SK-N-DZ (cell line): ENCODE measurements at places on chromosomes 2 and 18.

DNA sequence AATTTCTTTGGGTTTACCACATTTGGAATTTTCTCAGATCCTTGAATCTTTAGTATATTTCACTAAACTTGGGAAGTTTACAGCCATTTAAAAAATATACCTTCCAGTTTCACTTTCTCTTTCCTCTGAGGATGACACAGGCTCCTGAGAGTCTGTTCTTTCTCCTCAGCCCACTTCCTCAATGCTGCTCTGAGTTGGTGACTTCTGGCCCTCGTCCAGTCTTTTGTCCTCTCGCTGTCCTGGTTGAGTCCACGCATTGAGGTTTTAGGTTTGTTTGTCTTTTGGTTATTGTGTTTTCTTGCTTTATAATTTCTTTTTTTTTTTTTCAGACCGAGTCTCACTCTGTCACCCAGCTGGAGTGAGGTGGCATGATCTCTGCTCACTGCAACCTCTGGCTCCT is 40.7 kb upstream of the GALR1 start:
- no peak for DNase-seq

- DNase-seq = no peak
Observed at GRCh38 chr2:78218066-78218465, 695.9 kb upstream of the LRRTM4 start.

DNA sequence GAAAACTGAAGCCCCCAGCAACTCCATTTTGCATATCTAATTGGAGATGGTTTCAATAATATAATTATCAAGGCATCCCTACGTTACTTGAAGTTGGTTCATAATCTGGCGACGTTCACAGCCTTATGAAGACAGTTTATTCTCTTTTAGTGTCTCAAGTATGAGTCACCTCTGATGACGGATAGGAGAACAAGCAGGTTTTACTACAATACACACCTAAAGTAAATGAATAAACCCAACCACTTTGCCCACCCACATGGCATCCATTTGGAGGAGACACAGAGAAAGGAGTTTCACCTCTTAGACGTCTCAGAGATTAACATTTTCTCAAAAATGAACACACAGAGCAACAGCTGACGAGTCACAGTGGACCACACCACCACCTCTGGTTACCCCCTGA is 40.8 kb downstream of the BCL11A start:
- no peak for DNase-seq

GRCh38 chr2:186709529-186710450 is 15.9 kb downstream of the FAM171B start:
- no peak for DNase-seq

DNA sequence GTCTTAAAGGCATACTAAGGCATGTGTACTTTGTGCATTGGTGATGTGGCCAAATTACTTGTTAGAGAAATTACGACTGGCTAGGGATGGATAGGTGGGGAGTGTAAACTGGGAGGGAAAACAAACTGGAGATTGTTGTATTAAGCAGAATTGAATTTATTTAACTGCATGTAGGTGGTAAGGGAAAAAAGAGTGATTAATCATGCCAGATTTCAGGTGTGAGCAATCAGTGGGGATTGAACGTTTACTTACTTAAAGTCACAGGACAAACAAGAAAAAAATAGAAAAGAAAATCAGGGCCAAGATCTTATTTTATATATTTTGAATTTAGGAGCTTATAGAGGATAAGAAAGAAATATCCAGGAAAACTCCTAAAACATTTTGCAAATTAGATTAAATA is 88.6 kb downstream of the GULP1 start:
- DNase-seq = no peak

DNA sequence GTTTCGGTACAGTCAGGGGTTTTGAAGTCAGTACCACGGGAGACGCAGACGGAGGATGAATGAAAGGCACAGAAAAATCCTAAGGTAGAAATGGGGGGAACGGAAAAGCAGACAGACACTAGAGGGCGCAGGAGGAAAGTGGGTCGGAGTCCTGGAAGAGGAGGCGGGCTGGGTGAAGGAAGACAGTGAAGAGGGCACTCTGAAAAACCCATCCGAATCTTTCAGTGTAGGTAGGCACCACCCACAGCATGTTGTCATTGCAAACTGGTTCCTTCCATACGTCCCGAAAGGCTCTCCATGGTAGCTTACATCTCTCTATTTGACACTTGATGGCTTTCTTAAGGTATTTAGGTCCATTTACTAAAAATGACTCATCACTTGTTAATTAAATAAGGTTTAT is 18.5 kb upstream of the ZNF236 start:
- DNase-seq = peak; percentile 79

GRCh38 chr2:99982744-99983143 is 159.6 kb downstream of the AFF3 start:
- no peak for DNase-seq

GRCh38 chr2:145715601-145716000 is 1195.7 kb upstream of the ZEB2 start:
- DNase-seq = peak; percentile 6

GRCh38 chr2:105383432-105384166 is 15.3 kb downstream of the FHL2 start:
- no peak for DNase-seq

DNA sequence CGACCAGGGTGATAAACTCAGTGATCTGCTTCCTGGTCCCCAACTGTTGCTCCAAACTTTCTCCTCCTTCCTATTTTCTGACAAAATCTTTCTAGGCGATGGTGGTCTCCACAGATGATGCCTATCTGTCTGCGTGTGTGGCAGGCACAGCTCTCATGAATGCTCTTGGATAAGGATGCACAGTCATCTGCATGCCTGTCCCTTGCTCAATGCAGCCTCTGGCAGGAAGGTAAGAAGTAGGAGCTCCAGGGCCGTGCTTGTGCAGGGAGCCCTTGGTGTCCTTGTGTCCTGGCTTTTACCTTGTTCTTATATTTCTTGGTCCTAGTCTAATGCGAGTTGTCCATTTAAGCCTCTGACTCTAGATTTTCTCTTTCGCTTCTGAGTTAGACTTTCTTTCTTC is 57.5 kb downstream of the INSIG2 start:
- no peak for DNase-seq

DNA sequence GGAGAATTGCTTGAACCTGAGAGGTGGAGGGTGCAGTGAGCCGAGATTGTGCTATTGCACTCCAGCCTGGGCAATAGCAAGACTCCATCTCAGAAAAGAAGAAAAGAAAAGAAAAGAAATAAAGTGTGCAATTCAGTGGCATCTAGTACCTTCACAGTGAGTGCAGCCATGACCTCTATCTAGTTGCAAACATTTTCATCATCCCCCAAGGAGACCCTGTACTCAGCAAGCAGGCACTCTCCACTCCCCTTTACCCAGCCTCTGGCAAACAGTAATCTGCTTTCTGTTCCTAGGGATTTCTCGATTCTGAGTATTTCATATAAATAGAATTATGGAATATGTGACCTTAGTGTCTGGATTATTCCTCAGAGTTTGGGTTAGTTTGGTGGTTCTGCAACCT is 130.4 kb upstream of the ARL4C start:
- DNase-seq = no peak

- DNase-seq = peak; percentile 94
Observed at GRCh38 chr2:15989559-15989958, 49.2 kb downstream of the MYCN start.

DNA sequence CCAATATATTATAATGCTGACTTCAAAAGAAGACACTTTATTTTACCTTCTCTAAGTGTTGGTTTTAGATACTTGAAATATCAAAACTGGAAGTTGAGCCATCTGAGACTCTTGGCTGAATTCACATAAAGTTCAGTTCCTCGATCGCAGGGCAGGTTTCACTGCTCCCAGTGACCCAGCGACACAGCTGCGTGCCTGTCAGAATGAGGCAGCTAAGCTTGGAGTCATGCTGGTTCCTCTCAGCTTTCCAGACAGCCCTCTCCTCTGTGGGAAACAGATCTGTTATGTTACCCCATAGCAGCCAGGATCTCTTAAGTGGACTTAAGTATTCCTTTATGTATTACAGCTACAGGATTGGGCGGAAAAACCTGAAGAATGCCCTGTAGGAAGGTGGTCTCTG is 142.8 kb upstream of the ALPP start:
- DNase-seq = no peak

- peak; percentile 84 for DNase-seq
Observed at GRCh38 chr18:70464343-70465114, 175.7 kb downstream of the SOCS6 start.

DNA sequence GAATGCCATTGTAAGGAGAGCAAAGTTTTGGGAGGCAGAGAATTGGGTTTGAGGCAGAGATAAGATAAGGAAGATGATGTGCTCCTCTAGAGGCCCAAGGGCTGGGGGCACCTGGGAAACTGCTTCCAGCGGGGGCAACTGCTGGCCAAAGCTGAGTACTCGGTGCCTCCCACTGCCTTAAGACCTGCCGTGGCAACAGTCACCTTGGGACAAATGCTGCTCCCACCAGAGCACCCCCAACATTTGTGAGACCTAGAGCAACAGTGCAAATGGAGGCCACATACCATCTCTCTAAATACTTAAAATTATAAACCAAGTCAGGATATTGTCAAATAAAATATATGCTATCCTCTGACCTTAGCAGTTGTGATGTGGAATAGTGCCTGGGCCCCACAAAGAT is 127.1 kb downstream of the CAPN13 start:
- DNase-seq = no peak

DNA sequence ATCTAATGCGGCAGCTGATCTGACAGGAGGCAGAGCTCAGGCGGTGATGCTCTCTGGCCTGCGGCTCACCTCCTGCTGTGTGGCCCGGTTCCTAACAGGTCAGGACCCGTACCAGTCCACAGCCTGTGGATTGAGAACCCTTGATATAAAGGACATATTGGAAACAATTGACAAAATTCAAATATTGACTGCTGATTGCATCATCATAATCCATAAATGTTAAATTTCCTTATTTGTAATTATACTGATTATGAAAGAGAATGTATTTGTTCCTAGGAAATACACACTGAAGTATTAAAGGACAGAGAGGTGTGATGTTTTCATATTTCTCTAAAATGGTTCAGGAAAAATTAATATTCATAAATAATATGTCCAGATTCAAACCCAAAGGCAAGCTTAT is 63.8 kb upstream of the SRD5A2 start:
- no peak for DNase-seq

DNA sequence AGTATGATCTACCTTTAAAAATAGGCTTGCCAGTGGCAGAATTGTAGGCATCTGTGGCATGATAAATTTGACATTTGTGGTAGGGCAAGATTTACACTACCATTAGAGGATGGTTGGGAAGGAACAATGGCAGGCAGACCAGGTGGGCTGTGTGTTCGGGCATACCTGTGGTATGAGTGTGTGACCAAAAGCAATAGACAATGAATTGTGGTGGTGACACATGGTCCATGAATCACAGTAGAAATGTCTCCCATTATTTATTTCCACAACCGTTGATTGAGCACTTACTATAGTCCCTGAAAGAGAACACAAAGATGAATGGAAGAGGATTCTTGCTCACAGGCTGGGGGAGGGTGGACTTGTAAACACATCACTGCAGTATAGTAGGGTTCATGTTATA is 29.9 kb upstream of the RUFY4 start:
- no peak for DNase-seq

- DNase-seq = peak; percentile 18
Observed at GRCh38 chr18:27298214-27298804, 113.2 kb upstream of the CHST9 start.

GRCh38 chr2:85806358-85807118 is 52.7 kb downstream of the ATOH8 start:
- no peak for DNase-seq

GRCh38 chr2:200810252-200810997 is 1.3 kb upstream of the BZW1 start:
- peak; percentile 9 for DNase-seq

DNA sequence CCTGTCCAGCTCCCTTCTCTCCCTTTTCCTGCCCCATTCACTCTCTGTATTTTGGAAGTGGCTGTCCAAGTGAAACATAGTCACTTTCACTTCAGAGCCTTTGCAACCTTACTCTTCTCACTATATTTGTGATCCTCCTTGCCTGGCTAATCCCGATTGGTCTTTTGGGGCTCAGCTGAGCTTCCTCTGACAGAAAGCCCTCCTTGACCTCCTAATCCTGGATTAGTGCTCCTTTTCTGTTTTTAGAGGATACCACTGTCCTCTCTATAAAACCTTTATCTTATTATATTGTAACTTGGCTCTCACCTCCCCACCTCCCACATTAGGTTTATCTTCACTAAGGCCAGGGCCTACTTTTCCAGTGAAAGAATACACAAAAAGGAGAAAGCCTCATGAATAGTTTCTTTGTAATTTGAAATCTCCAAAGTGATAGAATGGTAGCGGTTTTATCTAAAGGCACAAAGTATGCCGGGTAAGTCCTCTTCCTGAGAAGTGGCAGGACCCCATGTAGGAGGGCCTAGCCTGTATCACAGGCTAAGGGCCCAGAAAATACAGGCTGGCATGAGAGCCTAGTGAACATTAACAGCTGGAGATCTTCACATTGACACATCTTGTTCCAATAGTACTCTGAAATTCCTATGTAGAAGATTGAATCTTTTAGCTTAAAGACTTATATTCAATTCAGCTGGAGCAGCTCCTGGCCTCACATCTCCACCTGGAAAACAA is 83.1 kb upstream of the GAREM1 start:
- no peak for DNase-seq

GRCh38 chr18:27991391-27991790 is 185.5 kb downstream of the CDH2 start:
- no peak for DNase-seq

DNA sequence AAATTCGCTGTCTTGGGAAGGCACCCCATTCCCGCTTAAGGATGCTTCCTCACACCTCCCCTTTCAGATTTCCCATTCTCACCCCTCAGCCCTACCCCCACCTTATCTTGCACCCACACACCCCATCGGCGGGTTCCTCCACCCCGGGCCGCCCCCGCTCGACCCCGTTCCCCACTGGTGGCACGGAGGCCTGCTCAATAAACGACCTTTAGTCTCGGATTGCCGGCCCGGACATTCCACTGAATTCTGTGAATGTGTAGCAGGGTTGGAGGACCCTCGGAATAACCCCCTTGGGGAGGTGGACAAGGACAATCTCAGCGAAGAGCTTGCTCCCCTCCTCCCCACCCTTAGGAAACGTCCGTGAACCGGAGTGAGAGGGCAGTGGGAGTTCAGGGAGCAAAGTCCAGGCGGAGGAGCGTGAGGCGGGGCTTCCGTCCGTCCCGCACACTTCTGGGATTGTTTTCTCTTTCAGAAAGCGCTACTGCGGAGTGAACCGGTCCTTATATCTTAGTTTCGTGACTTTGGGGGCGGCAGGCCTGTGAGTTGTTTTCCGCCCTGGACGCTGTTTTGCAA is 2.8 kb upstream of the LBX2 start:
- no peak for DNase-seq

- peak; percentile 37 for DNase-seq
Observed at GRCh38 chr18:7568426-7568825, 1.3 kb downstream of the PTPRM start.

GRCh38 chr2:9980520-9980919 is 29.0 kb downstream of the GRHL1 start:
- no peak for DNase-seq

- DNase-seq = no peak
Observed at GRCh38 chr2:123732563-123732962, 292.5 kb upstream of the CNTNAP5 start.
